ENCODE measurements at places on chromosomes 11 and 22.

DNA sequence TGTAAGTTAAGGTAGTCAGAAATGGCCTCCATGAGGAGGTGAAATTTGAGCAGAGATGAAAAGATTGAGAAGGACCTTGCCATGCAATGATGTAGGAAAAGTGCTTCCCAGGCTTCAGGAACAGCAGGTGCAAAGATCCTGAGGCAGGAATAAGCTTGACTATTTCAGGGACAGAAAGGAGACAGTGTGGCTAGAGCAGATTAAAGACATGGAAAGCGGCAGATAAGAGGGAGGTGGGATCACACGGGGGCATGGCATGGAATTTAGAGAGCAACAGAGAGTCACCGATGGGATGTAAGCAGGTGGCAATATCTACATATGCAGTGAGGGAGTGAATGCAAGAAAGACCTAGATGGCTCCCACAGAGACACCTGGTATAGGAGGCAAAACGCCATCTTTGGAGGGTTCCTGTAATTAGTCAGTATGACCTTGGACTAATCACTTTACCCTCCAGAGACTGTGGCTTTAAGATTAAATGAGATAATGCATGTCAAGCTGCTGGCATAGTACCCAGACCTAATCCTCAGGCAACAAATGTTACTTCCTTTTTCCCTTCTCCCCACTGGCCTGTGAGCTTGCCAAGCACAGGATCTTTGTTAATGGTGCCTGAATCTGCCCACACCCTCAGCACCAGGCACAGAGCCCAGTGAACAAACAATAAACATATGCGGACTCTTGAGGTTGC lies 24.6 kb upstream of the ACER3 start:
- DNase-seq = no peak

DNA sequence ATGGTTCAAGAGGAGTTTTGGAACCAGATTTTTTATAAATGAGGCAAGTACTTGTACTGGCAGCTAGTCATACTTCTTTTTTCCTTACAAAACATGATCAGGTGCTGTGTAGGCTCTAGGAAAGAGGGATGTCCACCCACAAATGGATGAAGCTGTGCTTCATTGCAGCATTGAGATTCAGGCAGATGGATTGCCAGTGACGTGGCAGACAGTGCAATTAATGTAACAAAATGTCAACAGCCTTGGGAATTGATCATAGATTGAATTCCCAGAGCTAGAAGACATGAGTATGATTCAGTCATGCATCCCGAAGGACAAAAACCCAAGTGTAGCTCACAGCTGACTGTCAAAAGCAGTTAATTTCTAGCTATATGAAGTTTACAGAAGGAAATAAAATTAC lies 99.2 kb upstream of the RASSF10 start:
- no peak for DNase-seq

GRCh38 chr11:44282620-44283019 lies 27.3 kb downstream of the ALX4 start:
- no peak for DNase-seq

DNA sequence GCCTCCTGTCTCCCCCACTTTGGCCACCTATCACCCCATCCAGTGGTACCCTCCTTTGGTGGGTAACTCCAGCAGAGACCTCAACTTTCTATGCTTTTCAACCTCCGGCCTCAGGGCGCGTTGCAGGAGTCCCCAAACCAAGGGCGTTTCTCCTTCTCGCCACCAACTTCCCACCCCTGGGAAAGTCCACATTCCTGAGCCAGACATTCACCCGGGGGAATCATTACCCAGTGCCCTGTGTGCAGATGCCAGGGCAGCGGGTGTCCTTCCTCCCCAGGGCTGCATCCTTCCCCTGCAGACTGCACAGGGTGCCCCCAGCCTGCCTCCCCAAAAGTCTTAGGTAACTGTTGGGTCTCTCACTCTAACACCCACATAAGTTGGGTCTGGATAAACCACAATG lies 26.4 kb downstream of the MYEOV start:
- DNase-seq = peak; percentile 77

- DNase-seq = no peak
Measured at GRCh38 chr11:67463680-67464410, 5.2 kb downstream of the TMEM134 start.

- no peak for DNase-seq
Measured at GRCh38 chr11:8100158-8100557, 19.1 kb downstream of the TUB start.

- DNase-seq = no peak
Measured at GRCh38 chr11:129458278-129458677, 82.6 kb downstream of the BARX2 start.

DNA sequence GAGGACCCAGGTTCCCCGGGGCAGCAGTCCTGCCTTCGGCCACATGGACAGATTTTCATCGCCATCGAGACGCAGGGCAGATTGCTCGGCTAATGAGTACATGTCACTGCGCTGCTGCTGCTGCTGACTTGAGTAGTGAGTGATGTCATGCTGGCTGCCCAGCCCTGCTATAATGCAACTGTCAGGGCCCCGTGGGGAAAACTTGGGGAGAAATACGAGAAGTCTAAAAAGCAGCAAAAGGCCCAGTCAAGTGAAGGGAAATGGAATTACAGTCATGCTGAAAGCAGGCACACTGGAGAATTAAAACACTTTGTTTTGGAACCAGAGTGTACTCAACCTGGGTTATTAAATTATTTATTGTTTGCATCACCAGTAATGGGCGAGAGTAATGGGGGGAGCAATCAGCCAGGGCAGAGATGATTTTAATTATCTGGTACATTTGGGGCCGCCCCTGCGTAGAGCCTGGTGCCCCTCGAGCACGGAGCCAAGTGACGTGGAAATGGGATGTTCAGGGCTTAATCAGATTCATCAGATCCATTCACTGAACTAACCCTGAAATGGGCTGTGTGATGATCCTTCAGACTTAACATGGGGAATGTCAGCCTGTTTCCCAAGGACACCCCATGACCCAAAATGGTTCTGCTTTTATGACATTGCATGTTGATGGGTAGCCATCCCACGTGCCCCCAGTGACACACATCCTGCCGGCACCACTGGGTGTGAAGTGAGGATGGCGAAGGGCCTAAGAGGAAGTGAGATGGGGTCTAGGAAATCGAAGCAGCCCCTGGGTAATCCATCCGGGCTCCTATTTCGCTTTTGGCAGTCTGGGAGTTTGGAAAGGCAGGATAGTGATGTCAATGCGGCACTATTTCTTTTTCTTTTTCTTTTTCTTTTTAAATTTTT lies 241.6 kb upstream of the CADM1 start:
- DNase-seq = no peak

- no peak for DNase-seq
Measured at GRCh38 chr22:19597399-19597735, 73.2 kb upstream of the CLDN5 start.

- DNase-seq = no peak
Measured at GRCh38 chr11:124329787-124330478, 9.9 kb upstream of the OR8D2 start.

DNA sequence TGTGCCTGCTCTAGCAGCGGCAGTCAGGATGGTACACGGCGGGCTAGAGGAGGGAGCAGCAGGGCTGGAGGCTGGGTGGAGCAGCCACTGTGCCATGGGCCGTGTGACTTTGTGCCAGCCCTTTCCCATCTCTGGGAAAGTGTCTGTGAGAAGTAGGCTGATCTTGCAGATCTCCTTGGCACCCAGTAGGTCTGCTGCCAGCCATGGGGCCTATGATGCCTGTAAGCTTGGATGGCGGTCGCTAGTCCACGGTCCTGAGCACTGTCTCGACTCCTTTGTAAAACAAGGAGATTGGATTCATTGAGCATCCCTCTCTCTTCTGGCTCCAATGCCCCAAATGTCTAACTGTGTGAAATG lies 22.6 kb downstream of the AMPD3 start:
- no peak for DNase-seq

DNA sequence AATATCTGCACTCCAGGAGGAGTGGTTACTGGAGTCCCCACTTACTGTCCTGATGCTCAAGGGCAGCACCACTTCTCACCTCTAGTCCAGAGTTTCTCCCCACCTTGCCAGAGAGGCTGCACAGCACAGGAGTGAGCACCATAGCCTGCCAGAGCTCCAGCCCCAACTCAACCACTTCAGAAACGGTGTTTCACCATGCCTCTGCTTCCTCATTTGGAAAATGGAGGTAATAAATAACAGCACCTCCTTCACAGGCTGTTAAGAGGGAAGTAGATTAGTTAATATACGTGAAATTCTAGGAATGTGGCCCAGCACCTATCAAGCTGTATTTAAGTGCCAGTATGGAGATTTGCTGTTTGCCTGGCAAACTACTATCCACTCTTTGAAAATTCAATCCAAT lies 63.0 kb downstream of the GALNT18 start:
- DNase-seq = no peak

DNA sequence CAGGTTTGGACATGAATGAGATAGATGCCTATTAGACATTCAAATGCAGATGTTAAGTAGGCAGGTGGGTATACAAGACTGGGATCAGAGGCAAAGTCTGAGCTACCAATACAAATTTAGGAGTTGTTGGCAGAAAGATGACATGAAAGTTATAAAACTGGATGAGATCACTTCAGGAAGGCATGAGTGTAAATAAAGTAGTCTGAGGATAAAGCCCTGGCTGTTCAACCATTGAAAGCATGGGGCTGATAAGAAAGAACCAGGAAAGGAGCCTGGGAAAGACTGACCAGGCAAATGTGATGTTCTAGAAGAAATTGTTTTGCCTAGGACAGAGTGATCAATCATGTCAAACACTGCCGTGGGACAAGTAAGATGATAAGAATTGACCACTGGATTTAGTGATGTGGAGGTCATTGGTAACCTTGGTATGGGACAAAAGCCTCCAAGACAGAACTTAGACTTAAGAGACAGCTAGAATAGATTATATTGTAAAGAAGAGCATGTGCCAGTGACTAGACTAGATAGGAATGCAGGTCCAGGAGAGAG lies 98.5 kb downstream of the EHF start:
- DNase-seq = no peak

GRCh38 chr11:75576499-75576918 lies 14.5 kb downstream of the SERPINH1 start:
- no peak for DNase-seq

DNA sequence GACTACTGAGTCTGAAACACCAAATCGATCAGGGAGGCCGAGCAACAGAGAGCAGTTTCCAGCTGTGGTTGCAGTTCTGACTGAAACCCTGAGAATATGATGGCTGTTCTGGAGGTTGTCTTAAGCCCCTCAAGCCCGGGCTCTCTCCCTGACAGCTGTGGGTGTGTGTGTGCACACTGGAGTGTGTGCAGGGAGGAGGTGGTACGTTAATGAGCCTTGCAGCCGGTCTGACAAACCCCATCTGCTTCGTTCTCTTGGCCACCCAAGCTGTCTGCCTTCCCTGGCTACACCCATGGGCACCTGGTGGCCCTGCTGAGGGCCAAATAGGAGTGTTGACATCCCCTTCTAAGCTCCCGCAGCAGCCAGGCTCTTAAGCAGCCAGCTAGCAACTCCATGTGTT lies 189.8 kb downstream of the KIRREL3 start:
- DNase-seq = no peak

- peak; percentile 59 for DNase-seq
Measured at GRCh38 chr11:67119585-67120391, 725 bp downstream of the KDM2A start.

DNA sequence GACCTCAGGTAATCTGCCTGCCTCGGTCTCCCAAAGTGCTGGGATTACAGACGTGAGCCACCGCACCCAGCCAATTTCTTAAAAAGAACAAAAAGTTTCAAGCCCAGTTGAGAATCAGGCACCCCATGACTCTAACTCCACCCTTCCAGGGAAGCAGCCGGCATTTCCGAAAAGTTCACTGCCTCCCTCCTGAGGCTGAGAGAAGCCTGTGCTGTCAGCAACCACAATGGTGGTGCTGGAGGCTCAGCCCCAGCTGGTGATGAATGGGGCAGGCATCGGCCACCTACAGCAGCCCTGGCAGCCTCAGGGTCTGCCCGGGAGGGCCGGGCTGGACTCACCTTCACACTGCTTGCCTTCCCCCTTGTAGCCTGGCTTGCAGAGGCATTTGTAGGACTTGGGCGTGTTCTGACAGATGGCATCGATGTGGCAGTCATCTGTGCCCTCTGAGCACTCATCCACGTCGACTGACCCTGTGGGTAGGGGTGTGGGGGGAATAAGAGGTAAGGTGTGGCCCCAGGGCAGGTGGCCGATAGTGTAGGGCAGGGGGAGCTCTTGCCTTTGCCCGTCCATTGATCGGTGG lies 4.3 kb downstream of the SCUBE1 start:
- no peak for DNase-seq

DNA sequence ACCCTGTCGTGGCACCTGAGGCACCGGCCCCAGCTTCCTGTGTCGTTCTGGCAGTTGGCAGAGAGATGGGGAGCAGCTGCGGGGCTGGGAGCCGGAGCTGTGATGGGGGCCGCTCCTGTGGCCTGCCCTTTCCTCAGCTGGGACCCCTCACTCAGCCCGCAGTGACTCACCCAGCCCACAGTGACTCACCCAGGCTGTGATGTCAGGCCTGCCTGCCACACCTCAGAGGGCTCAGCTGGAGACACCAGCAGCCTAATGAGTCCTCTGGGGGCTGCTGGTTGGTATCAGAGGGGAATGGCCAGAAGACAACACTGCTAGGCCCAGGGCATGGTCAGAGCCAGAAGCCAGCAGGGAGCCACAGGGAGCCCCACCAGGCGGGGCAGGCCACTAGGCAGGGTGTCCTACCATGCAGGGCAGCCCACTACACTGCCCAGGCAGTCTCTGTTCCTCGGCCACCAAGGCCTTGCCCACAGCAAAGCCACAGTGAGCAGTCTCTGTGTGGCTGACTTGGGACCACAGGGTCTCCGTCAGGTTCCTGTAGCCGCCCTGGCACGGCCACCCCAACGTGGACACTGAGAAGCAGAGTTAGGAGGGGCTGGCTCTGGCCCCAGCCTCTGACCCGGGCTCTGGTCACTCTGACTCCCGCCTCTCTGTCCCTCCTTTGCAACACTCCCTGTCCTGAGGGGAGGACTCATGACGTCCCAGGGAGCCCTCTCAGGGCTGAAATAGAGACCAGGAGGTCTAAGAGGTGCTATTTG lies 4.2 kb upstream of the FXYD2 start:
- DNase-seq = peak; percentile 68

GRCh38 chr11:60783141-60783484 lies 2.0 kb upstream of the MS4A10 start:
- DNase-seq = no peak

All from 8988T (cell line).